Neural crest cell (in vitro differentiated cells): ENCODE measurements at places on chromosomes 5 and 9.

GRCh38 chr9:18771011-18771410 is 262.0 kb downstream of the SAXO1 start:
- DNase-seq, result no peak

GRCh38 chr5:53783624-53784228 is 223.3 kb downstream of the NDUFS4 start:
- DNase-seq, result no peak

DNA sequence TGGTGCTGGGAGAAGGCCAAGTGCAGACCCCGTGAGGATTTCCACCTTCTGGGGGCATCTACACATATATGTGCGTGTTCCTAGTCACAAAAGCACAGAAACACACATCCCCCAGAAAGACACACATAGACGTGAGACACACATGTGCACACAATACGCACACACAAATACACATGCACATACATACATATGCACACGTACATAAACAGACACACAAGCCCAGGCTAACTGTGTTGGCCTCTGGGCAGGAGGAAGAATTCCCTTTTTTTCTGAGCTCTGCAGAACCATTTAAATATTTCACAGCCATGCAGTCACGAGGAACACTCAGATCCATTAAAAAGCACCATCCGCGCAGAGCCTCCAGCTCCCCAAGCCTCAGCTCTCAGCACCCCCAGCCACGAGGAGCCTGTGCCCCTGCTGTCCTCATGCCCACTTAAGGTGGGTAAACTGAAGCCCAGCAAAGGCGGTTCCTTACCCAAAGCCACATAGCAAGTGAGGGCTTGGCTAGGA is 5.3 kb downstream of the NINJ1 start:
- DNase-seq, result no peak

- DNase-seq, result no peak
These were observed 141.5 kb upstream of the FSTL4 start for GRCh38 chr5:133753856-133754255.

DNA sequence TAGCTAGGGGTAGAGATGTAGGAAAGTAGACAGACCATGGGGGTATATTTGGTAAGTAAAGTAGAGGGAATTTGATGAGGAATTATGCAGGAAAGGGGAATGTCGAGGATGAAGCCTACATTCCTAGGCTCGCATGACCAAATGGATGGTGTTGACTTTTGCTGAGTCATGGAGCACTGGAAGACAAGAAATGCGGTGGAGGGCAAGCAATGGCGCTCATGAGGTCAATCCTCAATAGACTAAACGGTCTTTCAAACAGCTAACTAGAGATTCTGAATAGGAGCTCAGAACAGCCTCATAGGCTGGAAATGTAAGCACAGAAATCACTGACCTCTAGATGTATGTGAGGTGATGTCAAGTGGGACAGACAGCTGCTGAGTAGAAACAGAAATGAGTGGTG is 50.7 kb upstream of the FST start:
- no peak for DNase-seq

DNA sequence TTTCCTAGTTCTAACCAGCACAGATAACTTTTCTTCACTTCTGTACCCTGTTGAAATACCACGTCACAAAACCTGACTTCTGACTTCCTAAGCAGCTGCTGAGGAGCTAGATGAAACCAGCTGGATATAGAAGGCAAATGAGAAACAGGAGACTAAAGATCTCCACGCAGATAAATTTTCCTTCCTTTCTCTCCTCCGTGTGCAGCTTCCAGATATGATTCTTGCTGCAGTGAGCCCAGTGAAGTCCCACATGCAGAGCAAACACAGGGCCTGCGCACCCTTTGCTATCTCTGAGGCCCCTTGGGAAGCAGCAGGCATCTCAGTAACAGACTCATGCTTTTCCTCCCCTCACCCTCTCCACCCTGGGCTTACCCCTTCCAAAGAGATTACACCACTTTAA is 1638.3 kb downstream of the MAT2B start:
- no peak for DNase-seq

- DNase-seq, result no peak
These were observed 4.4 kb upstream of the ZDHHC12 start for GRCh38 chr9:128728298-128728697.

GRCh38 chr9:81789721-81790120 is 100.4 kb upstream of the TLE1 start:
- no peak for DNase-seq

GRCh38 chr5:137607771-137608170 is 108.6 kb upstream of the SPOCK1 start:
- no peak for DNase-seq

- no peak for DNase-seq
These were observed 339.8 kb upstream of the ARRDC3 start for GRCh38 chr5:91722736-91723467.

DNA sequence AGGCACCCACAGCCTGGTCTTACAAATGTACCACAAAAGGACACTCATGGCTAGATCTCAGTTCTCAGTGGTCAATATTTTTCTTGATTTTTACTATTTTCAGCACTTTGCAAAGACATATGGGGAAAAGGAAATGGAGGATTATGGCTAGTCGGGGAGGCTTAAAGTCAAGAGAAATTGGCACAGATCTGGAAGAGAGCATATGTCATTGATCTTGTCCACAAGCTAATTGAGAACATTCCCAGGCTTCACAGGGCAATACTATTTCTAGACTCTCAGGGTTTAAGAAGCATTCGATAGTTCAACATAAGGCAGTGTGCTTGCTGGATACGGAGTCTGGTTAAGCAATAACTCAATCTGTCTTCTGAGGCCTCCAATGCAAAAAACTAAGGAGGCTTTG is 285.8 kb downstream of the ZNF608 start:
- no peak for DNase-seq

DNA sequence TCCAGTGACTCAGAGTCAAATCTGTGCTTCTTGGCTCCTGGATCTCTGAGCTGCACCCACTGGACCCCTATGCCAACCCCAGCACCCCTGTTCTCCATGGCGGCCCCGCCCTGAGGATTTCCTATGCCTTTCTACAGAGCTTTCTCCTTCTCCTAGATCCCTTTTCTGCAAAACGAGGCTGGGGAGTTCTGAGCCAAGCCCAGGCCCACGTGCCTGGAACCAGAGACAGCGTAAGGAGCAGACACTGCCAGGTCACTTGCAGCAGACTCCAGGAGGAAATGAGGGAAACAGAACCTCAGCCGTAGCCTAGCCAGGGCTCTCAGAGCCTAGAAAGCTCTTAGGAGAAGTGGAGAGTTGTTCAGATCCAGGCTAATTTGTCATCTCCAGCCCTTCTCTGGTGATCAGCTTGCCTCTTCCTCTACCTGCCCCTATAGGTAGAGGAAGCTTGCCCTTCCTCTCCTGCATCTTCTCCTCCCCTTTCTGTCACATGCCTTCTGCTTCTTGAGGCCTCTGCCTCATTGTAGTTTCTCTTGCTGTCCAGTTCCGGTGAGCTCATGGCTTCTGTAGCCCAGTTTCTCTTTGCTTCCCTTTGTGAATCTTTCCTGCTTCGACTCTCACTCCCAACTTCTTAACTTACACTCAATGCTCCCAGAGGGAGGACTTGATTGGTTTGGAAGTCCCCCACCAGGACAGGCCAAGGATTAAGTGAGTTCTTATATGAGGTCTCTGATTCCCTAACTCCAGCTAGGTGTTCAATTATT is 163.4 kb downstream of the RGS3 start:
- DNase-seq, result no peak

DNA sequence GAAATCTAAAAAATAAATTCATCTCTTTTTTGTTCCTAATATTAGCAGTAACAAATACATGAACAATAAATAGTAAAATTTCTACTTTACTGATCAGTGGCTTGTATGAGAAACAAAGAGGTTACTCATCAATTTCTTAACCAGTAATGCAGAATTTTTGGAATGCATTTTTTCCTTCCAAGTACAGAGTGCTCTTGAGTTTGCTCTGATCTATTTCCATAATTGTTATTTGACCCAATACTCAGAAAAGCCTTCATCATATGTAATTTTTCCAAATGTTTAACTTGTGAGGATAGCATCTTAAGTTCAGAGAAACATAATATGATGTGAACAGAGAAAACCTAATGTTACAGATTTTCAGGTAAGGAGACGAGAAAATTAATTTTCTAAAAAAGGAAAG is 47.3 kb downstream of the FBN2 start:
- DNase-seq, result no peak

GRCh38 chr5:133032852-133033742 is 6.7 kb upstream of the ZCCHC10 start:
- no peak for DNase-seq

DNA sequence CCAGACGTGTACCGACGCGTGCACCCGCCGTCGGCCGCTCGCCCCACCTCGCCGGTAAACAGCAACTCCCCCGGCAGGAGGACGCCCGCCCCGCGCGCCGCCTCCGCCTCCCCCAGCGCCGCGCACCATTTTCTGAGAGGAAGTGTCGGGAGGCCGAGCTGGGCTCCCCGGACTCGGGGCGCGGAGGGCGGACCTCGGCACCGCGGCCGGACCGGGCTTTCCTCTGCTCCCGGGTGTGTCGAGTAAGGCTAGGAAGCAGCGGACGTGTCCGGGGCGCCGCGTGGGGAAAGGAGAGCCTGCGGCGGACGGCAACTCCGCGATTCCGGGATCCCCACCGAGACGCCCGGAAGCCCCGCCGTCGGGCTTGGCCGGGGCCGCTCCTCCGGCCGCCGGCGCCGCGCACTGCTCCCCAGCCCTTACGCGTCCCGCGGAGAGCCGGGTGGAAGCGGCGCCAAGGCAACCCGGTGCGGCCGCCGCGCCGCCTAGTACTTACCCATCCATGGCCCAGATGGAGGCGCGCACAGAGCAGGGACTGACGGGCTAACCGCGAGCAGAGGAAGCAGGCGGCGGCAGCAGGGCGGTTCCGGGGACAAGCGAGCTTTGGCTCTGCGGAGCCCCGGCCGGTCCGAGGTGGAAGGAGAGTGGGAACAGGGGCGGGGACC is at the start of gene PTBP3:
Gene PTBP3 (minus strand): TSS at position 643 of the 662 bp plus-strand sequence. CDS start 35,754 bp downstream, outside the sequence.
- peak; percentile 51 for DNase-seq

DNA sequence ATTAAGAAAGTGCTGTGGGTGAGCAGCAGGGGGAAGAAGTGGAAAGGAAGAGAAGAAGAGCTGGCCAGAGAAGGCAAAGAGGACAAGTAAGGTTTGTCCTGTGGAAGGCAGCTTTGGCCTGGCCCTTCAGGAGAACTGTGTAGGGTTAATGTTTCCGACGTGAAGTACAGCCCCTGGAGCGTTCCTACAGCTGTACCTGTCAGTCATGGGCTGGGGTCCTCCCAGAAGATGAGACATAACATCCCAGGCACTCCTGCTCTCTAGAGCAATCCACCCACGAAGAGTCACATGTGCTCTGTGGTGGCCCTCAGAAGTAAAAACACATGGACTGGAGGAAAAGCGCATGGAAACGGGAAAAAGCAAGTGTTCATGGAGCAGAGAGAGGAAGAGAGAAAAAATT is 237.4 kb downstream of the CAAP1 start:
- no peak for DNase-seq

DNA sequence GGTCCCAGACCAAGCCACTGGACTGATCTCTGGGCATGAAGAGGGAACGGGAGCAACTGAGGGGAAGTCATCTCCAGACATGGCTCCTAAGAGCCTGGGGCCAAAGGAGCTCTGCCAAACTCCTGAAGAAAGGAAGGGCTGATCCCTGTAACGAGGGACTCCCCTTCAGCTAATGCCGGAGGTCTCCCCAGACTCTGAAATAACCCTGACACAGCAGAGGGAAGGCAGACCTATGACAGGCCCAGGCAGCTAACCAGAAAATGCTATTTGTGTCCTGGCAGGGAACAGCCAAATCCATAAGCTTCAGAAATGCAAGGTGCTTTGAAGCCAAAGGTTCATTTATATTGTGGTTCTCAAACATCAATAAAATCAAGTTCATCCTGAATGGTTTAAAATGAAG is 30.9 kb downstream of the APTX start:
- no peak for DNase-seq

GRCh38 chr5:75279321-75279720 is 42.6 kb upstream of the ANKRD31 start:
- DNase-seq, result no peak

GRCh38 chr5:139571966-139572365 is 10.8 kb downstream of the UBE2D2 start:
- no peak for DNase-seq

DNA sequence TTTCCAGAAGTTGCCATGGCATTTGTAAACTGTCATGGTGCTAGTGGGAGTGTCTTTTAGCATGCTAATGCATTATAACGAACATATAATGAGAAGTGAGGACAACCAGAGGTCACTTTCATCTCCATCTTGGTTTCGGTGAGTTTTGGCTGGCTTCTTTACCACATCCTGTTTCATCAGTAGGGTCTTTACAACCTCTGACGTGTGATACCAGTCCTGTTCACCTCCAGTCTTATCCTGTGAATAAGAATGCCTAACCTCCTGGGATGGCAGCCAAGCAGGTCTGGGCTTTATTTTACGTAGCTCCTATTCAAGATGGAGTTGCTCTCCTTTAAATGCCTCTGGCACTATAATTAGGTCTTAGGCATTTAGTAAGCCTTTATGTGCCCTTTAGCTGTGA is 20.4 kb upstream of the RFK start:
- DNase-seq, result no peak

DNA sequence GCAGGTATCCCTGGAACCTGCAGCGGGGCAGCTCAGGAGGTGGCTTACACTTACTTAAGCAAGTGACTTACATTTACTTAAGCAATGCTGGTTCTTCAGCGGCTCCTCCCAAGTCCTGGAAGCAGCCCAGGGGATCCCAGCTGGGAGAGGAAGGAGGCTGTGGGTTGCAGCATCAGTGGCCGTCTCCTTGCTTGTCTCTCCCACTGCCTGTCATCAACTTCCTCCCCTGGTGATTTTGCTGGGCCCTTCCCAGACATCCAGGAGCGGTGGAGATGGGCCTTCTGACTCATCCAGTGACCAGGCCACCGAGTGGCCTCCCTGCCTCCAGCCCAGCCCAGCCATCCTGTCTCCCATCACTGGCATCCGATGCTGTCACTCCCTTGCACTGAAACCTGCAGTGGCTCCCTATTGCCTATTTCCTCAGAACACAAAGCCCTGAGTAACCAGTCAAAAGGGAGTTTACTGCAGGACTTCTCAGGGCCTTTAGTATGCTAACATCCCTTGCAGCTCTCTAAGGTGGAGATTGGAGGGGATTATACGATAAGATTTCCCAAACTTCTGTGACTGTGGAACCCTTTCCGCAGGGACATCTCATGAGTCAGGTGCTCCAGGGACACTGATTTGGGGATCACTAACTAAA is 155.9 kb upstream of the PHYKPL start:
- DNase-seq, result no peak

DNA sequence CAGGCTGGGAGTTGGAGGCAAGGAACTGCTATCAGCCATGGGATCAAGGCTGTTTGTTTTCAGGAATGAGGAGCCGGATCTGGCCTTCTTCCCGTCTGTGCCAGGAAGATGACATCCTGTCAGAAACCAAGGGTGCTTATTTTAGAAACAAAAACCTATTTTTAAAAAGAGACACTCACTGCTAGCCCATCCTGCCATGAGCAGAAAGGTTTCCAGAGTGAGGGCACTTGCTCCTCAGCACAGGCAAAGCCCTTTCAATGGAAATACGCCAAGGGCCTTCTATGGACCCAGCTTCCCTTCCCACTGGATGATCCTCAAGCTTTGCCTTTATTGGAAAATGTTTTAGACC is 132.6 kb upstream of the FSTL4 start:
- DNase-seq, result no peak

DNA sequence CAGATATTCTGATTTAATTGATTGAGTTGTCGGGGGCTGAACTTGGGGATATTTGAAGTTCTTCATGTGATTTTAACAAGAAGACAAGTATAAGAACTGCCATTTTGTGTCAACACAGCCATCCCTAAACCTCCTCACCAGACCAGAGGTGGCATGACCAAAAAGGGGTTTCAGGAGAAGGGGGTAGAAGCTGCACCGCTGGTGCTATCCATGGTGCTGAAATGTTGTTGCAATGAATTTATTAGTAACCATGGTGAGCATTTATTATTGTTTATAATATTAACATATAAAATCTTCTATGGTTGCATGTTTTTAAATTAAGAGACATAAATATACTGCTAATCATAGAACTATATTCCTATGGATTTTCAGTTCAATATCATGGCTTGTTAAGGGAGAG is 72.3 kb downstream of the GNA14 start:
- peak; percentile 25 for DNase-seq
